ENCODE measurements at places on chromosomes 16 and 17.

- no peak for DNase-seq
These were observed 162.5 kb downstream of the SLC39A11 start for GRCh38 chr17:72930031-72930430.

DNA sequence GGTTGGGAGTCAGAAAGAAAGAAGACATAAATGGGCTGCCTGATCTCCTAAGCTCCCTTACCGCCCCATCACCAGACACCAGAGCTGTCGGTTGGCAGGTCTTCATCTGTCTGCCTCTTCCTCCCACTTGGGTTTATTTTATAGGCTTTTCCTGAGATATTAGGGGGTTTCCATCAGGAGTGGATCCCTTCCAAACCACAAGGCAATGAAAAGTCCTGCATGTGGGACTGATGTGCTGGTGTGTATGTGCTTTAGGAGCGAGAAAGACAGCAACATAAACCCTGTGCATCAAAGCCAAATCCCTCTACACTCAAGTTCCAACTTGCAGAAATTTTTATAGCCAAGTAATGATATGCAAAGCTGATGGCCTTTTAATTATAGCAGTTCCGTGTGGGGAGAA is 389.5 kb downstream of the SLC39A11 start:
- no peak for DNase-seq

DNA sequence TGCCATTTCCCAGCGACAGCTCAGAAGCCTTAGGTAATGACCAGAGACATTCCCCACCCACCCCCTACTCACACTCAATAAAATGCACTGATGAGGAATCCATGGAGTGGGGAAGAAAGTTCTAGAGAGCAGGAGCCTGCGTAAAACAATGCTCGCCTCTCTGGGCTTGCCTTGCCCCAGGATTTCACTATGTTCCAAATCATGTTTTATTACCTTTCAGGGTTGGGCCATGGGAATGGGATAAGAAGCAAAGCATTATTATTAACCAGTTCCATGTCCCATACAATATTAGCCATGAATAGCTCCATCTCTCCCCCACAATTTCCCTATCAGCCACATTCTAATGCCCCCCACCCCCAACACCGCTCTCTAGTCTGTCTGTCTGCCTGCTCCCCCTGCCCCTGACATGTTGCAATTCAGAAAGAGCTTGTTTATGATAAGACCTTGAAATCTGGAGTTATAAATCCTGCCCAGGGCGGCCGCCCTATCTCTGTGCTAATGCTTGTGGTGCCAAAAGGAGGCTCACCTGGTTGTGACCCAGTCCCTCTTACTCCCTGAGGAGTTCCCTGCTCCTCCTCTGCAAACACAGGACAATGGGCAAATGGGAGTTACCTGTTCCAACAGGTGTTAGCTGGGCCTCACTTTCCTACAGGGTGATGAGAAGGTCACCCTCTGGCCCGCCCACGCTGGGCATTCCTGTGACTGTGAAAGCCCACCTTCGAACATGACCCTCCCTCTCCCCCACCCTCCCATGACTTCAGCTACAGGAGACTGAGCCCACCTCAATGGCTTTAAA is 28.0 kb upstream of the DDX52 start:
- DNase-seq: no peak

DNA sequence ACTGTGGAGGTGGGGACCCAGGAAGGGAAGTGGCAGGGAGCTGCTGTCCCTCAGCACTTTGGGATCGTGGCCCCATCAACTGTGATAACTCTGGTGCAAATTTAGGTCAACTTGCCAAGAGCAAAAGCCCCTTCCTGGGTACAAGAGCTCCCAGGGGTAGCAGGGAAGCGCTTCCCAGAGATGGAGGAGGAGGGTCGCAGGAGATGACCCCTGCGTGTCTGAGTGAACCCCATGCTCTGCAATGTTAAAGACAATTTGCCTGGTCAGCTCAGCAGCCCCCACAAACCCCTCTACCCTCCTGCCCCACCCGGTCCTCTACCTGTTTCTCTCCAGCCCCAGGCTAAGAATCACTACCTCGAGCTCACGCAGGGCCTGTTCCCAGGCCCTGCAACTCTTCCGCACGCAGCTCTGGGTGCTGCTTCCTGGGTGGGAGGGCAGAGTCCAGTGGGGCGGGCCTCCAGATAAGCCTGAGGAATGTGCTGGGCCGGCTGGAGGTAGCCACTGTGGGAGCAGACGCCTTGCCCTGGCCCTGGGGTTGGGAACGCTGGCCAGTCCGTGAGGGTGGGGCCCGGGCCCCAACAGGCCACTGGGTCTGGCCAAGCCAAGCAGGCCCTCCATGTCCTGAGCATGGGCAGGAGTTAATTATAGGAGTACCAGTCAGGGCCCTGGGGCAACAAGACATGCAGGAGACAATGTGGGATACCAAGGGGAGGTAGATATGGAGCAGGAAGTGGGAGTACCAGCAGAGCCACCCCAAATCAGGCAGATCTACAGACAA is 6.1 kb downstream of the DOK4 start:
- no peak for DNase-seq

GRCh38 chr17:63950940-63951907 is 19.1 kb upstream of the CD79B start:
- DNase-seq: no peak

DNA sequence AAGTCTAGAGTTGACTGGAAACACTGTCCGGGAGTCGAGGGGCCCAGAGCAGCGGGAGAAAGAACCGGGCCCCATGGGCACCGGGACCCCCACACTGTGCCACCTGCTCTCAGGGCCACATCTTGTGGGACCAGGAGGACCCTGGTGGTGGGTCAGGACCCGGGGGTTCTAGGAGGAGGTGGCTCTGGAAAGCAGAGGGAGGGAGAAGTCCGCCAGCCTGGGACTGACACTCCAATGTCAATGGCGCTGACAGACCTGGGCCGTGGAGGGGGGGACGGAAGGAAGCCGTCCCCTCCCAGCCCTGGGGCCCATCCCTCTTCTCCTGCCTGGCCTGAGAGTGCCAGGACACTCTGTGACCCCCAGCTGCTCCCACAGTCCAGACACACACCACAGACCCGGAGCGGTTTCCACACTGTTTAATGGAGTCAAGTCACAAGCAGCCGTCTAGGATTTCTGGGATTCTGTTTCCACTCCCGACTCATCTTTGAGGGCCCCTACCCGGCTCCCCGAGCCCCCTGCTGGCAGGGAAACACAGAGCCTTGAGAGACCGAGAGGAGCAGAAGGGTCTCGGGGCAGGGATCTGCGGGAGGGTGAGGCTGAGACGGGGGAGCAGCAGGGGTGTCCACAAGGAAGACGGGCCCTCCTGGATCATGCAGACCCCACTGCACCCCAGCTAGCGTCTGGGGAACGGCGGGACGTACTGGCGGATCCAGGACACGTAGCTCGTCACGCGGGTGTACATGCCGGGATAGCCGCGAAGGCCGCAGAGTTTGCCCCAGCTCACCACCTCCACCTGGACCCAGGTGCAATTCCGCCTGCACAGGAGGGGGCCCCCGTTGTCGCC is 23.5 kb upstream of the UBE2I start:
- DNase-seq: no peak

DNA sequence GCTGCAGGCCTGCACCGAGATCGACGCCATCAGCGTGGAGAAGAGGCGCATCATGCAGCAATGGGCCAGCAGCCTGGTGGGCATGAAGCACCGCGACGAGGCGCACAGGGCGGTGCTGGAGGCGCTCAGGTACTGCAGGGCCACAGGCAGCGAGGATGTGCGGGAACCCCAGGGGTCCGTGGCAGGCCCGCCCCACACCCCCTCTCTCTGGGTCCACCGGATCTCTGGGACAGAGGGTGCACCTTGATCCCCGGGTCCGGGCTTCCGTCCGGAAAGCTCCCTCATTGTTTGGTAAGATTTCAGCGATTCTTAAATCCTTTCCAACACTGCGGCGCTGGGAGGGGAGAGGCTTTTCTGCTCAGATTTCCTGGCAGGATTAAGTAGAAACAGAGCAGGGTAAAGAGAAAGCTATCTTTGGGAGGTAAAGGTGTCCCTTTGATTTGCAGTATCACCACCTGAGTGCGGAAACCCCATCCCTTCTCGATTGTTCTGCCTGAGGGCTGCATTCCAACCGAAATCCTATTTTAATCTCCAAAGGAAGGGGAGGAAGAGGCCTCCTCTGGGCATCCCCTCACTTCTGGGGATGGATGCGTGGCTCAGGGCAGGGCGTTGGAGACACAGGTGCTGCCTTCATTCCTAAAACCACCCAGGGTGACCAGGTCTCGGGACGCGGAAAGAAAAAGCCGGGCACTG is 29.2 kb downstream of the CCDC40 start:
- no peak for DNase-seq

GRCh38 chr17:7651665-7652387 is 1.1 kb downstream of the ATP1B2 start:
- no peak for DNase-seq

GRCh38 chr16:81004646-81005353 is 1.9 kb downstream of the CMC2 start:
- peak; percentile 45 for DNase-seq

DNA sequence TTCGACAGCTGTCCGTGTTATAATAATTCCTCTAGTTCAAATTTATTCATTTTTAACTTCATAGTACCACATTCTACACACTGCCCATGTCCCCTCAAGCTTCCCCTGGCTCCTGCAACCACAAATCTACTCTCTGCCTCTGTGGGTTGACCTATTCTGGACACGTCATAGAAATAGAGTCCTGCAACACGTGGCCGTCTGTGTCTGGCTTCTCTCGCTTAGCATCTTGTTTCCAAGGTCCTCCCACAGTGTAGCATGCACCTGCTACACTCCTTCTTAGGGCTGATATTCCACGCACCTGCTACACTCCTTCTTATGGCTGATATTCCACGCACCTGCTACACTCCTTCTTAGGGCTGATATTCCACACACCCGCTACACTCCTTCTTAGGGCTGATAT is 16.5 kb downstream of the SCGB1C2 start:
- no peak for DNase-seq

DNA sequence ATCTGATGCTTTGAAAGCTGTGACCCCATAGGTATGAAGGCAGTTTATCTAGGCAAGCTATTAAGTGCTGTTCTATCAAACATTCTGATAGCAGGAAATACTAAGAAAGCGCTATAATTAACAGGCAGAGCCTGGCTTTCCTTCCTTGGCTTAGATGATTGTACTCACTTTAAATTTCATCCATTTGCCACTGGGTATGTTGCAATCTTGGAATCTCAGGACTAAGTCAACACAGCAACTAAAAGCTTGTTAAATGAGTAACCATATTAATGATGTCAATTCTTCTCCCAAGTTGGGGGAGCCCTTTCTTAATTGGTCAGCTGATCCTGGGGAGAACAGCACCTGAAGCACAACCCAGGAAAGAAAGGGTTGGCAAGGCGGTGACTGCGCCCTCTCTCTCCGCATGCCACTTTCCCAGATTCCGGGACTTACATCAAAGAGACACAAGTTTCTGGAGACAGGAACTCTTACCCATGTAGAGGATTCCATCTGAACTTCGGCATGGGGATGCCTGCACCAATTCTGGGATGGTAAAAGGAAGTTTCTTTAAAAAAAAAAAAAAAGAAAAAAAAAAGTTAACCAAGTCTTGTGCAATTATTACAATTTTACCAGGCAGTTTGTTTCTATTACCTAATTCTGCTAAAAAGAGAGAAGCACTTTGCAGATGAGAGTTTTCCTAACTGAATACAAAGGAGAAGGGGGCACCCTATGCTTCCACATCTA is 54.4 kb upstream of the ICAM2 start:
- DNase-seq: no peak

GRCh38 chr16:73371584-73372319 is 323.8 kb upstream of the ZFHX3 start:
- no peak for DNase-seq

DNA sequence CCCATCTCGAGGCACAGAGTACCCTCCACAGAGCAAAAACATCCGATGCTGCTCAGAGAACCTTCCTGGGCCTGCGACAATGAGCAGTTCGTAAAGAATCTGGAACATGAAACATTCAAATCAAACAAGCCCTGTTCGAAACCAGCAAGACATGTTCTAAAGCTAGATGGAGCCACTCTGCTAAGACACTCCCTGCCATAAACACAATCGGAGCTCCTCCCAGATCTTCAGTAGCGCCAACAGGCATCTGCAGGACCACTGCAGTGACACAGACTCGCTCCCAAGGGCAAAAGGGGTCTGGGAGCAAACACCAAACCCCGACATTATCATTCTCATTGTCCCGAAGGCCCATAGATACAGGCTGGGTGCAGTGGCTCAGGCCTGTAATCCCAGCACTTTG is 108.7 kb downstream of the ZFHX3 start:
- DNase-seq: no peak

GRCh38 chr17:75587675-75588595 is at the start of gene MYO15B:
Gene MYO15B, plus strand, starts transcription at chr17:75587800. Its CDS starts 258 bp downstream, at chr17:75588058.
- DNase-seq: no peak

DNA sequence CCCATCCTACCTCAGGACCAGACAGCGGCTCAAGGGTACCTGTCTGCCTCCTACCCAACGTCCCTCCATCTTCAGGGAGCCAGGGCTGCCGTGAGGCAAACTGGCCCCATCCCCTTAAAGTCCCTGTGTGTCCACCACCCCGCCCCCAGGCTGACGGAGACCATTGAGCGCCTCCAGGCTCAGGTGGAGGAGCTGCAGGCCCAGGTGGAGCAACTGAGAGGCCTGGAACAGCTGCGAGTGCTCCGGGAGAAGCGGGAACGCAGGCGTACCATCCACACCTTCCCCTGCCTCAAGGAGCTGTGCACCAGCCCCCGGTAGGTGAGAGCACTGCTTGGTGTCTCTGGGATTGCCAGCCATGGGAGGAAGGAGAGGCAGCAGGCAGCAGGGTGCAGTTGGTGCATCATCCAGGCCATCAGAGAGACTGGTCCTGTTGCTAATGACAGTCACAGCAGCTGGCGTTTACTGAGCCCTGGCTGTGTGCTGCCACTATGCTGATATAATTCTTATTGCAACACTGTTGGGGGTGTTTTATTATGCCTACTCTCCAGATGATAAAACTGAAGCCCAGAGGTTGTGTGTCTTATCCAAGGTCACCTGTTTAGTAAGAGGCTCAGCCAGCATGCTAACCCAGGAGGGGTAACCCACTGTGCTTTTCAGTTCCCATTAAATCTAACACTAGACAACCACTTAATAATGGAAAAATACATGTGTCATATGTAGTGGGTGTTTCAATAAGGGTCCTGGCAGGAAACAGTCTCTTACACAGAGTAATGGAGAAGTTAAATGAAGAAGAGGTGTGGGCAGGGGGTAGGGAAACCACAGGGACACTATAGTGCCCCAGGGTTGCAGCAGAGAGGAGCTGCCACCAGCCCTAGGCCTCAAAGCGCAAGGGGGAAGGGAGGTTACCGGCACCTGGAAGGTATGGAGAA is 10.3 kb upstream of the MRPL58 start:
- no peak for DNase-seq

DNA sequence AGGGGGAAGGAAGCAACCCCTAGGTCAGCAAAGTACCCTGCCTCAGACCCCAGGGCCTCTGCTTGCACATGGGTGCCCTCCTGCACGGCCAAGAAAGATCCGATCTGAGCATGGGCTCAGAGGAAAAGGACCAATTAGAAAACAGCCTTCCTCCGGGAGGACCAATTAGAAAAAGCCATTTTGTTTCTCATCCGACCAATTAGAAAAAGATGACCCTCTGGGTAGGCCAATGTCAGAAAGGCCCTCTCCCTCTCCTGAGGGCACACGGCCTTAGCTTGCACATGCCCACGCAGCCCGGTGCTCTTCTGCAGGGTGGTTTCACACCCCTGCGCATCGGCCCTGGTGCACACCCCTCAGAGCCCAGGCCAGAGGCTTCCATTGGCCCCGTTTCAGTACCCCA is 5.1 kb upstream of the CISD3 start:
- no peak for DNase-seq

Measured in GM06990 (cell line).